ENCODE measurements at places on chromosomes 3 and 15.

GRCh38 chr15:45179221-45179985, 8.4 kb downstream of the SHF start:
- DNase-seq: no peak

DNA sequence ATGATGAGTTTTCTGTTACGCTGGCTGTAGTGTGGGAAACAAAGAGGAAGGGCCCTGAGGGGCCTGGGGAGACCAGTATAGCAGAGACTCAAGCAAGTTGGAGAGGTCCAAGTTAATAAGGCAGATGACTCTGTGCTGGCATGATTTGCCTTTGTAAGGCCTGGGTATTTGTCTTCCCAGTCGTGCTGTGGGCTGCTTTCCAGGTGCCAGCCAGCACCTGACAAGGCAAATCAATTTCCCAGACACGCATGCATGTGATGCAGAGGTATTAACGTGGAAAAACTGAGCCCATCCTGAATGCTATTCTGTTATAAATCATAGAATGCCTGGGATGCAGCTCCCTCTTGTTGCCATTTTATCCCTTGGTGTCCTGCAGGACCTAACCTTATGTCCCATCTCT, 175.6 kb downstream of the MFSD1 start:
- DNase-seq: no peak

GRCh38 chr3:280681-281080, 84.1 kb downstream of the CHL1 start:
- no peak for DNase-seq

- DNase-seq: no peak
These were observed 392.8 kb downstream of the RSL24D1 start for GRCh38 chr15:54803987-54804386.

GRCh38 chr15:39451121-39451688, 129.7 kb upstream of the THBS1 start:
- no peak for DNase-seq
